ENCODE measurements at places on chromosomes 3 and 15. TPM values are rescaled to one million over a fixed set of nuclear protein-coding genes. Genes with fewer than 3 reads are reported as not detected.

EPHA6 gene
- total RNA-seq: 0.57 TPM

CLDND1 gene
- total RNA-seq: 77.3 TPM

SUCNR1 gene
- not detected for total RNA-seq

EPB42 gene
- 0.10 TPM for total RNA-seq

MYEF2 gene
- total RNA-seq: 71.3 TPM

GRCh38 chr3:50539356-50540286 lies 27.9 kb downstream of the C3orf18 start:
- no peak for DNase-seq

- DNase-seq: no peak
Observed at GRCh38 chr3:194139071-194139813, 3.3 kb downstream of the HES1 start.

DNA sequence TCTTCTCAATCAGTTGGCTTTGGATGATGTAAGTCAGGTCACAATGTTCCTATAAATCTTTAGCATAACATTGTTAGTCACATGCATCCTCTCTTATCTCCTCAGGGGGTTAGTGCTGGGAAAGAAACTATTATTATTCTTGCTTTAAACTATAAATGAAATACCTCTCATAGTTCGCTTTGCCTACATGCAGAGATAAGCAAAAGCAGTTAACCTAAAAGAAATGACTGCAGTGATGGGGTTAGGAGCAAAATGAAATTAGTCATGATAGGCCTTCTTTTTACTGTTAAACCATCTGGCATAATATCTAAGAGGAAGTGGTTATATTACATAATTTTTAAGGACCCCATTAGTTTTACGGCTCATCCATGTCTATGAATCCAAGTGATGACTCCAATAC lies 91.7 kb upstream of the IGSF10 start:
- DNase-seq: no peak

DNA sequence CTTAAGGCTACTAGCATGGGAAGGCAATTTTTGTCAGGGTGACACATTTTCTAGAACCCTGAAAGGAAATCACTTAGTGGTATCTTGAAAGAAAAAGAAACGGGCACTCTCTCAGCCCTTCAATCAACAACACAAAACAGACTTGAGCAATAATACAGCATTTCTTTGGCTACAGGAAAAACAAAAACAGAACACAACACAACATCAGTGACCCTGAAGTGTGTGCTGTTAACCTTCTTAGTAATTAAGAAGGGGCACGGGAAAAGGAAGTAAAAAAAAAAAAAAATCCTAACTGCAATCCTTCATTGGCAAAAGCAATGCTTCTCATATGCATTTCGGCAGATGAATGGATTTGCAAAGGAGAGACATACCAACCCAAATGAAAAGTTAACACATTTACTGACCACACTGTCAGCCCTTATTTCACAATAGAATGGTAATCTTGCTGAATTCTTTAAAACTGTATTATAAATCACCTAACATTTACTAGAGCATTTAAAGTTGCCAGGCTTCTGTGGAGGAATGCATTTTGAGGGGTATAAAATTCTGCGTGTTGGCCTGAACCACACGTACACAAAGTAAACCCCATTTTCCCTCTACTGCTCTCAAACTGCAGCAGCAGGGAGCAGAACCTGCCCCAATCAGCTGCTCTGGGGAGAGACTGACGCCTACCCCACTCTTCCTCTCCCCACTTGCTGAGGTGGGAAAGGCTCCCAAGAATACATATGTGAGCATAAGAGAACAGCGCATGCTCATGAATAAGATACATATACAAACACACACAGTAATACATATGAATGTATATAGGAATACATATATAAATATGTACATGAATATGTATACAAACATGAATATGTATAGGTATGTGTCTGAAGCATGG lies 198.5 kb downstream of the FOXP1 start:
- DNase-seq: no peak

DNA sequence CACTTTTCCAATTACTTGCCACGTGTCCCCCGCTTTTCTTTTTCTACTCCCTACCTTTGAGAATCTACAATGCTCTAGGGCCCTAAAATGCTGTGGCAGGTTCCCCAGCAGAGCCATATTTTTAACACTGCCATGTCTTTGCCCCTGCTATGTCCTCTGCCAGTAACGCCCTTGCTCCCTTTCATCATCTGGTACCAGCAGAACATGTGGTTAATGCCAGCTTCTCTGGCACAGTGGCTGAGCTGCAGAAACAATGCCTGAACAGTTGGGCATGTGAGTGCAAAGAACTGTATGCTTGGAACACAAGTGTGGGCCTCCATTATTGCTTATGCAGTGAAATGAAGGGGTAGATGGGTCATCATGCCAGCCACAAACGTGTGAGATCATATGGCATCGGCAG lies 287.6 kb downstream of the NEK10 start:
- no peak for DNase-seq

DNA sequence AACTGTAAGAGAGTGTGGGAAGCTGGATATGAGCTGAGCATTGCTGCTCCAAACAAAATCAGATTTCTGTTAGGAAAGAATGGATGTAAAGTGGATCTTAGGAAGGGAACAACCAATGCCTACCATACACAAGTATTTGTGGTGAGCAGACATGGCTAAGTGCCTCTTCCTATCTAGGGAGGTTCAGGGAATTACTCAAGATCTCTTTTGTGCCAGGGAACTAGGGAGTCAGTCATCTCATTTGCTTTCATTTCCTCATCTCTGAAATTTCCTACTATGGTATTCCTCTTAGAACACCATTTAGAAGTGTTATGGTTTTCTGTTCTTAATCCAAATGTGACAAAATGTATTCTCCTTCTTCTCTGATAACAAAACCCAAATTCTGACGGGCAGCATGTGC lies 396.5 kb downstream of the FHIT start:
- no peak for DNase-seq

DNA sequence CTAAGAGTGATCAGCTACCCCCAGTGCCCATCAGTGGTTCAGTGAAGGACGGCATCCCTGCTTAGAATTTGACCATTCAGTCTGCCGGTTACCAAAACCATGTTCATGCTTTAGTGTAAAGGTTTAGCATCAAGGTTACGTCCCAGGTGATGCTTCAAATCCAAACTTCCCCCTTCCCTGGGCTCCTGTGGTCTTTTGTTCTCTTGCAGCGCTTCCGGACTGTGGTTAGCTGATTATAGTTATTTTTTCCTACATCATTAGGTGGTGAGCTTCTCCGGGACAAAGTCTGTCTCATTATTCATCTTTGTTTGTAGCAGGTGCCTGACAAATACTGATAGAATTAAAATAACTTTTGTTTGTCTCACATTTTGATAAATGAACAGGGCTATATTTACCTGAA lies 28.3 kb upstream of the MYZAP start:
- no peak for DNase-seq

DNA sequence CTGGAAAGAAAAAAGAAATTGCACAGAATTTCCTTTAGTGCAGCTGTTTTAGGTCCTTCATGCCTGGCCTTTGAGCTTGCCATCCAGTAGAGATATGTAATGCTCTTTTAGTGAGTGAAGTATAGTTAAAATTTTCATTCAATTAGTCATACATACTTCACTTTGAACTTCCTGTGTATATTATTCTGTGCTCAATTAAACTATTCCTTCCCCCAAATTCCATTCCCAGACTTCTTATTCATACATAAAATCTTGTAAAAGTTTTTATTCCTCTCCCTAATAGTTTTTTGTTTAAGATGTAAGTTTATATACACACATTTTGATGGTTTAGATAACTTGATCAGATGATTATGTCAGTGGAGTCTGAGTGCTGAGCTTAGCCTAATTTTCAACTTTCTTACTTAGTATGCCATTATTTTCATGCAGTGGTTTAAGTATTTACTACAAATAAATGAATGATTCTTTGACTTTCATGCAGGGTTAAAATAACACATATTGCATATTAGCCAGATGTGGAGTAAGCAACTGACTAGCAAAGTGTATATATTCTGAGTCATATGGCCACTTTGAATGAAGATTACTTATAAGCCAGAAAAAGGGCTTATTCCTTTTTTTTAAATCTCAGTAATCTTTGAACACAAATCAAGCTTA lies 42.5 kb upstream of the ABHD10 start:
- no peak for DNase-seq

DNA sequence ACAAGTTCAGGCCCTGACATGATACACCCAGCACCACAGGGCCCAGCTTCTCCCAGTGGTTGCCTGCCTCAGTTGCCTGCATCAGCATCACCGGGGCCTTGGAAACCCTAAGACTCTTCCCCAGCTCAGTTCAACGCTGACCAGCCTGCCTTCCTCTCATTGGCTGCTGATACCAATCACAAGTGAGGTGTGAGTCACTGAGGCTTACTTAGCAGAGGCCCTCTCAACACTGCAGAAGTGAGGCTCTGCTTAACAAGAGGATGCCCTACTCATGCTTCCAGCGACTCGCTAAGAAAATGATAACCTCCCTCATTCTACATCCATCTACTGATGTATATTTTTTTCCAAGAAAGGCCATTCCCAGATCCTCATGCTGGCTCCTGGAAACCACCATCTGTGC lies 151.9 kb downstream of the ADAMTS17 start:
- DNase-seq: no peak

GRCh38 chr15:77510066-77511057 lies 89.7 kb downstream of the HMG20A start:
- no peak for DNase-seq

DNA sequence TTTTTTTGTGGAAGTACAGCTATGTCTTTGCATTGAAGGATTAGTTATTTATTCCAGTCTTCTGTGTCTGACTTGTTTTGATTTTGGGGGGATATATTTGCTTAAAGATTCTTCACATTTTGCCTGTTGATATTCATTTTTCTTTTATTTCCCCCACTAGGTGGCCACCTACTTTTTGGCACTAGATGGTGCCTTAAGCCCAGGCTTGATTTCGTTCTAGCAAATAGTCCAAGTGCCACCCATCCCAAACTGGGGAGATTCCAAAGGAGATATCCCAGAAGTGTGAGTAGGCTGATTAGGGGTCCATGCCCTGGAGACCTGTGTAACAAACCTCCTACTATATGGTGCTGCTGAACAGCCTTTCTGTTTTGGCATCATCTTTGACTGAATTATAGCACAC lies 80.0 kb upstream of the SPATA16 start:
- no peak for DNase-seq

DNA sequence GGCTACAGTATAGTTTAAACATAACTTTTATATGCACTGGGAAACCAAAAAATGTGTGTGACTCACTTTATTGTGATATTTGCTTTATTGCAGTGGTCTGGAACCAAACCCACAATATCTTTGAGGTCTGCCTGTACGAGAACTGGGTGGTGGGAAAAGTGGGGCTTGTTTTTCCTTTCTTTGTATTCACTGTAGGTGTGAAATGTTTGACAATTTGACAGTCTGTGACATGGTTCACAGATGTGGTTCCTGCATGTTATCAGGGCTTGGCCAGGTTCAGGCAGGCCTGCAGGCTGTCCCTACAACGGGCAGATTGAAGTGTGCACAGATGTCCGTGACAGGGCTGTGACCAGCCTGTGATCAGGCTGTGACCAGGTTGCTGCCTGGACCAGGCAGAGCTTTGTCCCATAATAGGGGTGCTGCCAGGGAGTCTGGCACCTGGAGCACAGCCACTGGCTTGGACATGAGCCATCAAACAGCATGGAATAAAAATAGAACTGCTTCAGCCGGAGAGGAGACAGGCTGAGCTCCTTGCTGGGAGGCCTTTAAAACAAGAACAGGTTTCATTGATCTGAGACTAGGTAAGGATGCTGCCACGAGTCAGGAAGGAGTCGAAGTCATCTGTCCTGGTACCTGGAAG lies 61.0 kb downstream of the KLF13 start:
- no peak for DNase-seq

GRCh38 chr3:7695049-7695448 lies 806.6 kb upstream of the LMCD1 start:
- no peak for DNase-seq

- DNase-seq: peak; percentile 13
Observed at GRCh38 chr15:53808058-53808706, 48.7 kb upstream of the WDR72 start.

- peak; percentile 43 for DNase-seq
Observed at GRCh38 chr3:194537732-194538247, 51.0 kb upstream of the ATP13A3 start.

All from Panc1 (cell line).